ENCODE measurements at places on chromosomes 11 and 22.

- DNase-seq: no peak
These were observed 59.6 kb downstream of the FAR1 start for GRCh38 chr11:13728076-13728475.

GRCh38 chr11:82683029-82683428, 50.6 kb downstream of the FAM181B start:
- no peak for DNase-seq

GRCh38 chr11:64122411-64123410, 43.2 kb downstream of the MACROD1 start:
- no peak for DNase-seq

GRCh38 chr11:12232817-12233601, 122.6 kb downstream of the MICAL2 start:
- no peak for DNase-seq

- DNase-seq: no peak
These were observed 8.8 kb downstream of the RBM14 start for GRCh38 chr11:66625041-66625751.

DNA sequence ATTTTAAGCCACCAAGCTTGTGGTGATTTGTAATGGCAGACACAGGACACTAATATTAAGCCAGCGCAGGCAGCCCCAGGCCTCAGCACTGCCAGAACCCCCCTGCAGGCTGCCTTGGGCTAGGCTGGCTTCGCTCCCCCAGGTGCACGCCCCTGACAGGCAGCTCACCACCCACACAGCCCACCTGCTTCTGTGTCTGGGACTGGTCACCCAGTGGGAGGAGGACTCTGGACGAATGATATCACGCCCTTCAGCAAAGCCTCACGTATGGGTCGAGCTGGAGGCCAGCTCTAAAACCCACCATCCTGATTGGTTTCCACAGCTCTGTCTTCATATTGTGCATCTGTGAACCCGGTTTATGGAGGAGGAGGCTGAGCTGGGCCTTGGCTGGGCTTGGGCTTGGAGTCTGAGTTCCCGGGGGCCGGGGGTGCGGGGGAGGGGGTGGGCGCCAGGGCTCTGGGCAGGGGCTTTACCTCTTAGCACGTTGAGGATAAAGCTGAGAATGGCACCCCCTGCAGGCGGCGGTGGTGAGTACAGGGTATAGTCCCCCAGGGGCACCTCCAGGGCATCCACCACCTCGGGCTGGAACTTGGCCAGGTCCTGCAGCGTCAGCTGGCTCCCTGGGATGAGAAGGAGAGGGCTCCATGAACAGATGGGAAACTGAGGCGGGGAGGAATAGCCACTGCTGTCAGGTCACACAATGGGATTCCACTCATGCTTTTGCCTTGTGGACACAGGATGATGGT, 13.8 kb downstream of the GGT5 start:
- peak; percentile 78 for DNase-seq

DNA sequence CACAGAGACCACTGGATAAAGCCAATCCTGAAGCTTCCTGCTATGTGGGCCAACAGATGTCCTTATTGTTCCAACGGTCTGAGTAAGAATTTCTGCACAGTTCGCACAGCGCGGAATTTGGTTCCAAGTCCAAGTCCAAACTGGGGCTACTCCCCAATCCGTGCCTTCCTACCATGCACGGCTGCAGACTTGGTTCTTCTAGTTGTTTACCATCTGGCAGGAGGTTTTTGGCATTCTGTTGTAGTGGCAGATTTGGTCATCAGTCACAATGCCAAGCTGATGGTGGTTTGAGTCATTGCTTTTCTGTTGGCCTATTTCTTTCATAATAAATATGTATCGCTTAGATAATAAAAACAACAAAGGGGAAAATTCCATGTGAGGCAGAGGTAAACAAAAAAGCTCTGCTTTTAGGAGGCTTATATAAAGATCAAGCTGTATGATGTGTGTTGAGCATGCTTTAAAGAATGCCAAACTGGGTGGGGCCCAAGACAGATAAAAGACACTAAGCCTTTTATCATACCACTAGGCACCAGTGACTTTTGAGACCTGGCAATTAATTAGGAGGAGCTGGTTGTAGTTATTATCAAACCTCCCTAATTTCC, 52.5 kb upstream of the SYN3 start:
- no peak for DNase-seq

GRCh38 chr22:43110927-43111623, 525 bp downstream of the BIK start:
- peak; percentile 60 for DNase-seq

GRCh38 chr11:65685981-65686380, 23.3 kb upstream of the RELA start:
- no peak for DNase-seq

DNA sequence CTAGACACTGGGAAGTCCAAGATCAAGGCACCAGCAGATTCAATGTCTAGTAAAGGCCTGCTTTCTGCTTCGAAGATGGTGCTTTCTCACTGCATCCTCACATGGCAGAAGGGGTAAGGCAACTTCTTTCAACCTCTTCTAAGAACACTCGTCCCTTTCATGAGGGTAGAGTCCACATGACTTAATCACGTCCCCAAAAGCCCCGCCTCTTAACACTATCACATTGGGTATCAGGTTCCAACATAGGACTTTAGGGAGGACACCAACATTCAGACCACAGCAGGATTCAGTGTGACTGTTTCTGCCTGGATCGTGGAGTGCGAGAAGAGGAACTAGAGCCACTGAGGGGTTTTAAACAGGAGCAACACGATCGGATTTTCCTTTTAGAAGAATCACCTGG, 3.7 kb upstream of the TIRAP start:
- no peak for DNase-seq

GRCh38 chr22:27386186-27386585, 415.4 kb downstream of the MN1 start:
- no peak for DNase-seq
